ENCODE measurements at places on chromosomes 16 and 17. TPM values are rescaled to one million over a fixed set of nuclear protein-coding genes. Genes with fewer than 3 reads are reported as not detected.

Gene MC1R
- 5.2 TPM for total RNA-seq

Gene FLCN
- 34.3 TPM for total RNA-seq

Gene KLHL11
- total RNA-seq = 2.7 TPM

Gene SPNS2
- total RNA-seq = 7.3 TPM

Gene MT1A
- total RNA-seq = 18.2 TPM

Gene ARHGDIG
- 3.4 TPM for total RNA-seq

Gene LAT
- total RNA-seq = 4.7 TPM

Gene NUP88
- 70.3 TPM for total RNA-seq

Gene TNFSF12
- 12.9 TPM for total RNA-seq

Gene SLC22A31
- total RNA-seq = 1.3 TPM

Gene ELAC2
- total RNA-seq = 111 TPM

Gene HSF4
- total RNA-seq = 18.1 TPM

Gene ADAD2
- total RNA-seq = not detected

Gene NPIPA1
- 44.1 TPM for total RNA-seq

Gene HLF
- 0.23 TPM for total RNA-seq

Gene TRPV3
- total RNA-seq = 0.46 TPM

Gene NDRG4
- 26.9 TPM for total RNA-seq
